ENCODE measurements at places on chromosomes 1 and 21.

- no peak for DNase-seq
Measured at GRCh38 chr1:110912784-110913183, 39.8 kb downstream of the CD53 start.

DNA sequence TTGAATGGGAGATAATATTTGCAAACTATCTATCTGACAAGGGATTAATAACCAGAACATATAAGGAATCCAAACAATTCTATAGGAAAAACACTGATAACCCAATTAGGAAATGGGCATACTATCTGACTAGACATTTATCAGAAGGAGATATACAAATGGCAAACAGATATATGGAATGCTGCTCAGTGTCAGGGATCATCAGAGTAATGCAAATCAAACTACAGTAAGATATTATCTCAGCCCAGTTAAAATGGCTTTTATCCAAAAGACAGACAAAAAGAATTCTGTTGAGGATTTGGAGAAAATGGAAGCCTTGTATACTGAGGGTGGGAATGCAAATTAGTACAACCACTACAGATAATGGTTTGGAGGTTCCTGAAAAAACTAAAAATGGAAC, 758.0 kb upstream of the B3GALT2 start:
- no peak for DNase-seq

DNA sequence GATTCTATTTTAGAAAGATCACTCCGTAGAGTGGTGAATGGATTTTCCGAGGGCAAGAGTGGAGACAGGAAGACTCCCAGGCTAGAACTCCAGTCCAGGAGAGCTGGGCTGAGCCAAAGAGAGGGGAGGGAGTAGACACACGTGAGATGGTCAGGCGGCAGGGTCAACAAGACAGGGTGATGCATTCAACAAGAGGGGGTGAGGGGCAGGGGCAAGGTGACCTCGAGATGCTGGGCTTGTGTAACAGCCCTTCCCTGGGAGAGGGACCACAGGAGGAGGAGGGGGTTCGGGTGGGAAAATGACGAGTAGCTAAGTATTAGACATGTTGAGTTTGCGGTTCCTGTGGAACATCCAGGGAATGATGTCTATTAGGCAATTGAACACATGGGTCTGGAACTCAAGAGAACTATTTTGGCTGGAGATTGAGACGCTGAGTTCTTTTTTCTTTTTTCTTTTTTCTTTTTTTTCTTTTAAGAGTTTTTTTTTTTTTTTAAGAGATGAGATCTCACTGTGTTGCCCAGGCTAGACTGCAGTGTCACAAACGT, 13.3 kb downstream of the RSPO1 start:
- DNase-seq: no peak

DNA sequence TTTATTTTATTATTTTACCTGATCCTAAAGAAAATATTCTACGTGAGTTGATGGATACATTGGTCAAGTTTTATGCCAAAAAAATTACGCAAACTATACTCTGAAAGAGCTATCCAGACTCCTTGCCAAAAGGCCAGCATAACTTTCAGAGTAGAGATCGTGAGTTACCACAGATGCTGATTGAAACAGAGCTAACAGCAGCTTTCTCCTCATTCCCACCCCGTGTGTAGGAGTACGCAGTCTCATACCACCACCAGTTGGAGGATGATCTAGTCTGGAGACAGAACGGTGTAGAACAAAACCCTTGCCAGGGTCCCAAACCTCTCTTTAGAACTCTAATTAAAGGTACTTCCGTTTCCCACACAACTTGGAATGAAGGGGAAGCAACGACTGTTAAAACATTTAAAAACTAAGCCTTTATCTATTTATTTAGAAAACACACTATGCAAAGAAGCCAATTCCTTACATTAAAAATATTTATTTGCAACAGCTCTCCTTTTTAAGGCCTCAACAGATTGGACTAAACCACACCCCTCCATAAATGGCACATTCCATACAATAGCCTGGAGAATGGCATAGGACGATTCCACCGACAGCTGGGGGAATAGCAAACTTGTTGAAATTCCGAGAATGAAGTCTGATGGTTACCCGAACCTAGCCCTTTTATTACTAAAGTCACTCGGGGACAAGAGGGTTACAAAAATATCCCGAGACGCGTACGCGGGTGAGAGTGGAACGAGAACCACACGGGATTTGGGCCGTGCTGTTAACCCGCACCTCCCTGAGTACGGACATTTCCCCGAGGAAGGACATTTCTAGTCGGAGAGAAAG, 1.4 kb downstream of the NUCKS1 start:
- no peak for DNase-seq

DNA sequence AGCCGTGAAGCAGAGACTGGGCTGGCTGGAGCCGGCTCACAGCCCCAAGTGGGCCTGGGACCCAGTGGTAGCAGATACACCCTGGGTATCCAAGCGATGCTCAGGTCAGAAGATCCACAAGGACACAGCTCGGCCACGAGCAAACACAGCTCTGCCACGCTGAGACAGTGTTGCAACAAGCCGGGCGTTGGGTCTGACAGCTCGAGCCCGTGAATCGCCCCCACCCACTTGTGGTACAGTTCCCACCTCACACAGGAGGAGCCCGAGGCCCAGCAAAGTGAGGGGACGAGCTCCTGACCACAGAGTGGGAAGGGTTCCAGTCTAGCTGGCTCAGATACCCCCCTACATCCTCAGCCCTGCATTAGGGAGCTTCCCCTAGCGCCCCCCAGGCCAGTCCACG, 8.9 kb upstream of the PRKCZ start:
- no peak for DNase-seq

- DNase-seq: no peak
Measured at GRCh38 chr1:201489643-201490261, 17.2 kb downstream of the CSRP1 start.

DNA sequence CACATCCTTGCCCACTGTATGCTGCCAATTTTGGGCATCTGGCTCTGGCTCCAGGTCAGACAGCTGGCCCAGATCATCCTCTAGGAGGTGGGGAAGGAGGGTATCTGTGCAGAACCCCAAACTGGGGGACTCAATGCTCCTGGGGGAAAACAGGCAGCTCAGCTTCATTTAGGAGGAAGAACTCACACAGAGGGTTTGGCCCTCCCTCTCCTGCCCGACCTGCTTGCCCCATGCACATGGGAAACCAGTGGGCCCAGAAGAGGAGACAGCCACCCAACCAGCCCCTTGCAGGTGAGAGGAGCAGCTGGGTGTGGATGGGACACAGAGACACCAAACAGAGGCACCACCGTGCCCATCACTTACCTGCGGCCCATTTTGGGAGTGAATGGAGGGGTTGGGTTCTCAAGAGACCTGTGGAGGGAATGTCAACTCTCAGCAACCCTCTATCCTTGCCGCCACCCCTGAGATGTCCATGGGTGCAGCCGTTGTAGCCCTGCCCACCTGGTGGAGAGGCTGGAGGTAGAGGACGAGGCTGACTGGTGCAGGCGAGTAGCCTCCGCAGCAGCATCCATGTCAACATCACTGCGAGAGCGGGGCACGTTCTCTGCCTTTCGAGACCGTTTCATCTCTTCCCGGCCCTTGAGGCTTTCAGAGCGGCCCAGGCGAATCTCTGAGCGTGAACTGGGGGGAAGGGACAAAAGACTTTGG, 27.5 kb downstream of the LRRC71 start:
- DNase-seq: no peak

DNA sequence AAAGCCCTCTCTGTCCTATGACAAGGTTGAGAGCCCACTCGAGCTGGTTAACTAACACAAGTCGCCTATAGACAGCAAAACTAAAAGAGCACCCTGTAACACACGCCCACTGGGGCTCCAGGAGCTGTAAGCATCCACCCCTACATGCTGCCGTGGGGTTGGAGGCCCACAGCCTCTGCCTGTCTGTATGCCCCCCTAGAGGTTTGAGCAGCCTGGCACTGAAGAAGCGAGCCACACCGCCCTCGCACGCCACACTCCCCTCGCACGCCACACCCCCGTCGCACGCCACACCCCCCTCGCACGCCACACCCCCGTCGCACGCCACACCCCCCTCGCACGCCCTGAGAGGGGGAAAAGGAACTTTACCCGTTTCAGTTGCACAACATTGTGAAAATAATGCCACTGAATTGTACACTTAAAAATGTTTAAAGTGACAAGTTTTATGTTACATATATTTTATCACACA, 13.2 kb upstream of the HMGCL start:
- peak; percentile 59 for DNase-seq

DNA sequence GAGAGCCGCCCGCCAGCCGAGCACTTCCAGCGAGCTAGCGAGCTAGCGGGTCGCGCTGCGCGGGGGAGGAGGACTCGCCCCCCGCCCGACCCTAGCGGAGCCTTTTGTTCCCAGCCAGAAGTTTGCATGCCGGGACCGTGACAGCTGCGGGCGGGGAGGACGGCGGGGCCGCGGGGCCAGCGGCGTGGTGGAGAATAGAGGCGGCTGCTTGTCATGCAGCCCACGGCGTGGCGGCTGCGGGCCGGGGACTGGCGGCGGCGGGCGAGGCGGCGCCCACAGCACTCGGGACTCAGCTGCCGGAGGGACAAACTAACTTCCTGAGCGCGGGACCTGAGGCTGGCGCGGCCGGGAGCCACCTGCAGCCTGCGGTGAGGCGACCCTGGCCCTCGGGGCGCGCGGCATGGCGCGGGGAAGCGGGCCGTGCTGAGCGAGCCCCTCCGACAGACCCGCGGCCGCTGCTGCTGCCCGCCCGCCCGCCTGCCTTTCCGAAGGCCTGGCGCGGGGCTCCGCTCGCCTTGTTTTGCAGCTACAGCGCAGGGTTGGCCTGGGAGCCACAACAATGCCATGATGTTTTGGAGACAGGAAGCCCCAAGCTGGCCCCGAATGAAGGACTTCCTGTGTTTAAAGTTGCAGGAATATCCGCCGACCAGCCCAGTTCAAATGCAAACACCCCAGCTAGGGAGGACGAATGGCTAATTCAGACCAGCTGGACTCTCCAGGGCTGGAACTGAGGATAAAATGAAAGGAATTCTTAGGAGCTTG, 82.2 kb upstream of the BMP8A start:
- DNase-seq: no peak

GRCh38 chr1:91732291-91733107, 153.5 kb downstream of the TGFBR3 start:
- no peak for DNase-seq

GRCh38 chr1:54336116-54336515, 70.1 kb downstream of the SSBP3 start:
- DNase-seq: no peak

DNA sequence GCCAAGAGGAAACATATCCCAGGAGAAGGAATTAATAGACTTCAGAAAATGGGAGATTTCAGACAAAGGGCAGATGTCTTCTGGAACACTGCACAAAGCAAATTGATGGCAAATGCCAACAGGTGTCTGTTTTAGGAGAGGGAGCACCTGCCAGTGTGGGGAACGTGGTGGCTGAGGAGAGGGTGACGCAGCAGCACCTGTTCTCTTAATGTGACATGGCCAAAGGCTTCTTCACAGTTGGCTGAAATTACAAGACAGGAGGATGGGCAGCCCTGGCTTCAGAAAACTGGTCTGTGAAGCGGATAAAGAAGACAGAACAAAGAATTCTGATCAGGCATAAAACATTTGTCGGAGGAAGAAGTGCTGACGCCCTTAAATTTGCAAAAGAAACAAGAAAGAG, 178.7 kb upstream of the RUNX1 start:
- DNase-seq: no peak

DNA sequence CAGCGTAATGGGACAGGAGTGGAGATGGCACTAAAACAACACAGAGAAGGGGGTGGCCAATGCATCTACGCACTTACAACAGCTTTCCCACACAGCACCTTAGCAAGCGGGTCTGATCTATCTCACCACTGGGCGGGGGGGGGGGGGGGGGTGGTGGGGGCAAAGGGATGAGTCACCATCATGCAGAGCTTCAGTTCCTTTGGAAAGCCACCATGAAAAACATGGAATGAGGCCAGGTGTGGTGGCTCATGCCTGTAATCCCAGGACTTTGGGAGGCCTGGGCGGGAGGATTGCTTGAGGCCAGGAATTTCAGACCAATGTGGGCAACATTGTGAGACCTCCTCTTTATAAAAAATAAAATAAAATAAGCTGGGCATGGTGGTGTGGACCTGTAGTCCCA, 47.2 kb downstream of the KLHDC7A start:
- DNase-seq: no peak

DNA sequence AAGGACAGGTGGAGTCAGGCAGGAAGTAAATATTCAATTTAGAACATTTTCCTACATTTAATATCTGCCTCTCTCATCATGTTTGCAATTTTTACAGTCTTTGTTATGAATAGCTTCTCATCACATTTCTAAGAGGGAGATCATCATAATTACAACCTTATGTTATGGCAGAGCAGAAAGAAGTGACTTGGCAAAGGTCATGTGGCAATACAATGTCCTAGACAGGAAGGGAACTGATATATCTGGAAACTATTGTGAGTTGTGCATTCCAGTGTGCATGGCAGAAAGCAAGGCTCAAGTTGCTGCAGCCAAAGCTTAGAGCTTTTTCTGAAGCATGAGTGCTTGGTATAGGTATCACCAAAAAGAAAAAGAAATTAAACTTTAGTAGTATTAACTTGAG, 43.8 kb upstream of the PRRX1 start:
- DNase-seq: no peak

GRCh38 chr1:52002038-52002917, 11.8 kb upstream of the RAB3B start:
- peak; percentile 6 for DNase-seq

DNA sequence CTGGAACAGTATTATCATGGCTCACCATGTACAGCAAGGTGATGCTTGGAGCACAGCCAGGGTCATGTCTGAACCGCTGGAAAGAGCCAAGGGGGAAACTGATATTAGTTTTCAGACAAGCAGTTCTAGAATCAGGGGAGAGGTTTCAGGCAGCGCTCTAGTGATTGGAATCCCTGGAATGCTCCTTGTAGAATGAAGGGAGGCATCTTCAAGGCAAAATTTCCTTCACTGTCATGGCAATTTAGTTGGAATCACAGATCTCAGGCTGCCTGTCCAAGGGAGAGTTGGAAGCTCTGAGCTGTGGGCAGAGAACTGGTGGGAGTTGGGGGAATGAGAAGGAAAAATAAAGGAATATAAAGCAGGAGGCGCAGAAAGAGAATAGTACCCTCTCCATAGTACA, 737.1 kb downstream of the PTPRU start:
- no peak for DNase-seq

- DNase-seq: no peak
Measured at GRCh38 chr21:44533891-44534627, 5.9 kb downstream of the KRTAP10-1 start.

GRCh38 chr1:244796719-244797406, 38.6 kb upstream of the COX20 start:
- DNase-seq: peak; percentile 25

DNA sequence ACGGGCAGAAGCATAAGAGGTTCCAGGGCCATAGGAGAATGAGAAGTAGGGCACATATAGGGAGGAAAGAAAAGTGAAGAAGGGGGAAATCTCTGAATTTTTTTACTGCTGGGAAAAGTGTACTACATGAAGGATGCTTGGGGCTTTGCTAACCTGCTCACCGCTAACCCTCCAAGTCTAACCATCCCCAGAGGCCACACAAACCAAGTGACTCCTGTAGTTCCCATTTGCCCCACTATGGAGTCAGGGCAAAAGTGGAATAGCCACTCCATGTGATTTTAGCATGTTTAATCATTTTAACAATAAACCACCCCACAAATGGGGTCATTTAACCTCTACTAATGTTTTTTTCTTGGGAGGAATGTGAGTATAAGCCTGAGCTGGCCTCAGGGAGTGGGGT, 24.7 kb downstream of the MPZ start:
- no peak for DNase-seq

Measured in stimulated activated CD8-positive, alpha-beta memory T cell treated with anti-CD3 and anti-CD28 coated beads, Interleukin-4, amount 100 ng/mL, for 1 hour (primary cell).